ENCODE measurements at places on chromosomes 6 and 20. TPM values are rescaled to one million over a fixed set of nuclear protein-coding genes. Genes with fewer than 3 reads are reported as not detected.

DNA sequence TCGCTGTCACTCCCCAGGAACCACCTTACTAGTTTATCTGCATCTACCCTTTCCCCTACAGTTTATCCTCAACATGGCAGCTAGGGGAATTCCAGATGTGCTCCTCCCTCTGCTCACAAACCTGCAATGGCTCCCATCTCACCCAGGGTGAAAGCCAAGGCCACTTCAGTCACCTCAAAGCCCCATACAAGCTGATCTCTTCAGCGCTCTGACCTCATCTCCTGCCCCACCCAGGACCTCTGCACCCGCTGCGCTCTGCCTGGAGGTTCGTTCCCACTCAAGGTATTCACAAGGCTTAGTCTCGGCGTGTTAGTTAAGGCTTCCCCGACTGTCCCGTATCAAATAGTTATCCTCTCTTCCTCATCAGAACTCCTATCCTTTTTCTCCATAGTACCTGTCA lies 28.6 kb upstream of the SPDEF start:
- DNase-seq: no peak

- peak; percentile 70 for DNase-seq
Measured at GRCh38 chr6:106525107-106525881, 104.0 kb downstream of the RTN4IP1 start.

DNA sequence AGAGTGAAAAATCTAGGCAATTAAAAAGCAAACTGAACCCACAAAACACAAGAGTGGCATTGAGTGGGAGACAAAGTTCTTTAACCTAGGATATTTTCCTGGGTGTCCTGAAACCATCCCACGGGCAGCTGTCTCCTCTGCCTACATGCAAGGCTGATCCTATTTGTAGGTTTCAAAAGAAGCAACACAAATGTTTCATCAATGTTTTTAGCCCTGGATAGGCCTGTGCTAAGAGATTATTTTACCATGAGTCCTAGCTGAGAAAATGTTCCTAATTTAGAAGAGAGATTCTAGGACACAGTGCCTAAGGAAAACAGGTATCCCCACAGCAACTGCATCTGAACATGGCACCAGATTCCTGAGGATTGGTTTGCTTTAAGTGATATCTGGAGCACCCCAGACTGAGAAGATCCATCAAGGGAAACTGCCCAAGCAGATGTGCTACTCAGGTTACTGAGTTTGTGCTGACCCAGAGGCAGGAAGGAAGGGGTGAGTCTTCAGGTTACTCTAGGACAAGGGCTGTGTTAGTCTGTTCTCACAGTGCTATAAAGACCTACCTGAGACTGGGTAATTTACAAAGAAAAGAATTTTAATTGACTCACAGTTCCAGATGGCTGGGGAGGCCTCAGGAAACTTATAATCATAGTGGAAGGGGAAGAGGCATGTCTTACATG lies 111.6 kb upstream of the UST start:
- no peak for DNase-seq

DNA sequence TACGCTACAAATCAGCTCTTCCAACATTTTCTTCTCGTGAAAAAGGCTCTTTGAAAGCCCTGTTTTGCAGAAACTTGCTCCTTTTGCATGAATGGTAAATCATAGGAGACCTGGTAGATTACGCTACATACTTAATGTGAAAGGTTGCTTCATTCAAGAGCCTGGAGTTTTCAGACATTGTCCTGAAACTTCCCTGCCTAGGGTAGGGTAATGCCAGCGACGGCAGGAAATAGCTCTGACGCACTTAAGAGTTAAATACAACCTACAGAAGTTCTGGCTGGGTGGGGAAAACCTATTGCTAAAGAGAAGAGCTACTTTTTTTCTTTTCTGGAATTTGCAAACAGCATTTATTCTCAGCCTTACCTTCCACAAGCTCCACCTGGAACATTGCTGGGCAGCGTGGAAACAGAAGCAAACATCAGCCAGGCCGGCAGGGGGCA lies 144.5 kb downstream of the LPA start:
- peak; percentile 58 for DNase-seq

GSTA3 gene
- total RNA-seq: not detected
